ENCODE measurements at places on chromosomes 3 and 15.

DNA sequence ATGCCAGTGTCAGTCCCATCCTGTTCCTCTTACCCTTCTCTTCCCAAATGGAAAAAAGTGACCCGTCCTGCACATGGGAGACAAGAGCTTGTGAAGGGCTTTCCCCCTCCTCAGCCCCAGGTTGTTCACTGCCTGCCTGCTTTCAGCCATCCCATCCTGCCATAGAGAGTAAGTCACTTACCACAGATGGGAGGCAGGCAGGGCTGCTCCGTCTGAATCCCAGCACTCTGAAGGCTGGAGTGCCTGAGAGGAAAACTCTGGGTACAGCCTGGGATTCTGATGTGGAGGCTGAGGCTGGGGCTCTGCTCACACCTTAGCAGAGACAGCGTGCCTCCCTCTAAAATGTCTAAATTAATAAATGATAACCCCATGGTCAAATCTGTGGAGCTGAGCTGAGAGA, 14.8 kb downstream of the CPNE4 start:
- no peak for DNase-seq

DNA sequence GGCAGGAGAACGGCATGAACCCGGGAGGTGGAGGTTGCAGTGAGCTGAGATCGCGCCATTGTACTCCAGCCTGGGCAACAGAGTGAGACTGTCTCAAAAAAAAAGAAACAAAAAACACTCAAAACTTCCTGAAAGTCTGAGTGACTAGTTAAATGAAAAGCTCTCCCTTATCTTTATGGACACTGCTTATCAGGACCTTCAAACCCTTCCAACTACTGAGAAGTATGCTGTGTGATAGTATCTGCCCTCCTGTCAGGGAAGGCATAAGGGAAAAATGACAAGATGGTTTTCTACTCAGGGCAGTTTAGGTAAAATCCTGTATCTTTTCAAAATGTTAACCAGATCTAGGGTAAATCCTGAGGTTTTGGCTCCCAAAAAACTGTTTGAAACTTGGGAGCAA, 21.8 kb downstream of the EMC7 start:
- DNase-seq: no peak

DNA sequence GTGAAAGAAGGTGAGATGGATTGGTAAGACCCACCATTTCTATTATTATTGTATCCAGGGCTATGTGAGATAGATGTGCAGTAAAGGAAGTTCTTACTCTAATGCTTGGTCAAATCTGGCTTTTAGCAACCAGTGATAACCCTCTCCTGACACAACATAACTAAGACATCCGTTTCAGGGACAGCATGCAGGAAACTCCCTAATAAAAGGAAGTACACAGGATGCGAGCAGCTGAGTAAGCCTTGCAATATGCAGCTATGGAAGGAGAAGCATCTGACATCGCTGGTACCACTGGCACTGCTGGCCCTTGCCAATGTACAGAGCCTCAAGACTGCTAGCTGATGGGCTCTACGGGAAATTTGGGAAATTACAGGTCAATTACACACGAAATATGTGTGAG, 662.3 kb downstream of the NR2F2 start:
- no peak for DNase-seq

DNA sequence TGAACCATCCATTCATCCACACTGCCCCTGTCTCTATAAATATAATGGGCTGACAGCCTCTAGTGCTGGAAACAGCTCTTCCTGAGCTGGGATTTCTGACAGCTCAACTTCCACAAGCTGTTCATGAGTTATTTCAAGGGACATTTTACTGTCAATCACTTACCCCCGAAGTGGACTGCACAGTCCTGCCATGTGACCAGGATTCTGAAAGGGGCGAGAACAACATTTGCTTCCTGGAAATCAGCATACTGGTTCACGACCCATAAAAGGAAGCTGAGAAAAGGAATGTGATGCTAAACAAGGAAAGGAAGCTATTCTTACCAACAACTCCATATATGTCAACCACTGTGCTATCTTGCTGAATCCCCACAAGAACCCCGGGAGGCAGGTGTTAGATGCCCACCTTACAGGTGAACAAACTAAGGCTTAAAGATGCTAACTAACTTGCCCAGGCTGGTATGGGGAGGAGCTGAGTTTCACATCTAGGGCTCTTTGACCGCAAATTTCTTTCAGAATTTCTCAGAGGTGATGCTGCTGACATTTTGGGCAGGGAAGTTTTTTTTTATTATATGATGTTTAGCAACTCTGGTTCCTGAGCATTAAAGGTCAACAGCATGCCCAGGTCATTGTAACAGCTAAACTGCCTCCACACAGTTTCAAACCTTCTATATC, 16.5 kb upstream of the REC114 start:
- DNase-seq: no peak

DNA sequence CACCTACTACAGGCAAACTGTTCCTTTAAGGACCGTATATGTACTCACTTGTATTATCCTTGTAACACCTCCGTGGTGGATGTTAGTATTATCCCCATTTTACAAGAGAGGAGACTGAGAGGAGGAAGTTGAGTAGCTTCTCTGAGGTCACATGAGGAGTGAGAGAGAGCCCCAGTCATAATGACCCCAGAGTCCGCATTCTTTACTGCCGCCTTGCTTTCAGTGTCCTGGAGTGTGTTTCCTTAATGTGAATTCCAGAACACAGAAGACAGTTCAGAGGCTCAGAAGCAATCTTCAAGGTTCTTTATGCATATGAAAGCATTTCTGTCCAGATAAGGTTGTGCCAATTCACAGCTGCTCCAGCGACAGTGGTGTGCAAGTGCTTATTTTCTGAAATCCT, 199.2 kb downstream of the CACNA2D3 start:
- DNase-seq: no peak

DNA sequence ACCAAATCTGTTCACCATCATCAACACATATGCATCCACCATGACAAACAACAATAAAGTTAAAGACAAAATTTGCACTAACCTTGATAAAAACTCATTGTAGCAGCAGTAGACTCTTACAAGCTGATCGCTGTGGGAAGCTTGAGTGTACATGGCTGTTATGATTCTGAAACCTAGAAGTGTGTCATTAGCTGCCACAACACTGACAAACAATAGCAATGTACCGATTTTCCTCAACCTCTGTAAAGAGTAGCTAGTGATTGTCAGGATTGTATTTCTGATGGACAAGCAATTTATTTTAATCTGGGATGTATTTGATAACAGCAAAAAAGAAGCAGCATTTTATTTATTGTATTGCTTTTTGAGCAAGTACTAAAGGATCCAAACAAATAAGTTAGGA, 1357.7 kb downstream of the ROBO1 start:
- no peak for DNase-seq

DNA sequence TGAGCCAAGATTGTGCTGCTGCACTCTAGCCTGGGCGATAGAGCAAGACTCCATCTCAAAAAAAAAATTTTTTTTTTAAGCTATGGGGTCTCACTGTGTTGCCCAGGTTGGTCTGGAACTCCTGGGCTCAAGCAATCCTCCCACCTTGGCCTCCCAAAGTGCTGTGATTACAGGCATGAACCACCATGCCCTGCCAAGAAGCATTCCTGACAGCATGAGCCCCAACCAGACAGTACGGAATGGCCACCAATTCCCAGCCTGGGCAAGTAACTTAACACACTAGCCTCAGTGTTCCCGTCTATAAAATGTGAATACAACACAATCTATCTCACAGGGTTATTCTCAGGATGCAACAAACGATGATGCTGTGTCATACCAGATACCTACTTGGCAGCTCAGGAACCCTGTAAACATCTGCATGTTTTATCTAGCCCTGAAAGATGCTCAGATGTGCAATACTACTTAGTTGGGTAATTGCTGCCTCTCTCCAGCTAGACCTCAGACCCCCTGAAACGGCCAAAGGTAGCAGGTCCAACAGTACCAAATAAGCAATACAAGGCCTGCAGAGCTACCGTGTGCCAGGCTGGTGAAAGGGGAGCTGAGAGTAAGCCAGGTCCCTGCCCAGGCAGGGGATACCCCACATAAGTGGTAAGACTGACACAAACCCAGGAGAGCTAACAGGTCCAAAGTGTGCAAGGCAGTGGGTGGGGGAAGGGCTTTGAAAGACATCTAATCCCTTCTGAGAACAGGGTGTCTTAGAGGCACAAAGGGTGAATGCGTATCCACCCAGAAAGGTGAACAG, 1.9 kb downstream of the TKT start:
- DNase-seq: no peak

GRCh38 chr3:148906667-148907066, 41.6 kb downstream of the CPA3 start:
- DNase-seq: no peak

DNA sequence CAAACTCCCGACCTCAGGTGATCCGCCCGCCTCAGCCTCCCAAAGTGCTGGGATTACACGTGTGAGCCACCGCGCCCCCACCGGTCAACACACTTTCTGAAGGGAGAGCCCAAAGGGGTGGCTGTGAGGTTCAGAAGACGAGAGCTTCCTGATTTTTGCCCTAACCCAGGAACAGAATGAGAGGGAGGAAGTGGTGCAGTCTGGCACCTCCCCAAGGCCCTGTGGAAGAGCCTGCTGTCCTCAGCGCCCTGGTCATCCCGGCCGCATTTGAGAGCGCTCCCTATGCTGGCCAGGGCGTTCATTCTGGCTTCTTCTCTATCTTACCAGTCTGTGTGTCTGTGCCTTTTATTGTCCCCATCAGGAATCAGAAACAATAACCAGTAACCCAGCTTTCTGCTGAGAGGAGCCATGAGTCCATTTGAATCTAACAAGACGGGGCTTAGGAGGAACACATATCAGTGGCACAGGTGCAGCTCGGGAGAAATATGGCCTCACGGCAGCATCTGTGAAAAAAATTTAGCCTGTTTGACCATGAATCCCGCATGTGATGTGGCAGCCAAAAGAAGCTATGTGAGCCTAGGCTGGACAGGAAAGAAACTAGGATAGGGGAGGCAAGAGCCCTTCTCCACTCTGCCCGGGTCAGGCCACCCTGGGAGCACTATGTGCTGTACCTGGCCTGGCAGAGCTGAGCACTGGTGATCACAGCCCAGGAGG, 12.9 kb downstream of the BDH1 start:
- DNase-seq: no peak

- no peak for DNase-seq
These were observed 68.7 kb downstream of the AAGAB start for GRCh38 chr15:67185621-67186225.

GRCh38 chr3:4447295-4447999, 19.6 kb downstream of the SUMF1 start:
- DNase-seq: no peak

GRCh38 chr3:99929745-99930139, 112.1 kb downstream of the CMSS1 start:
- DNase-seq: no peak

DNA sequence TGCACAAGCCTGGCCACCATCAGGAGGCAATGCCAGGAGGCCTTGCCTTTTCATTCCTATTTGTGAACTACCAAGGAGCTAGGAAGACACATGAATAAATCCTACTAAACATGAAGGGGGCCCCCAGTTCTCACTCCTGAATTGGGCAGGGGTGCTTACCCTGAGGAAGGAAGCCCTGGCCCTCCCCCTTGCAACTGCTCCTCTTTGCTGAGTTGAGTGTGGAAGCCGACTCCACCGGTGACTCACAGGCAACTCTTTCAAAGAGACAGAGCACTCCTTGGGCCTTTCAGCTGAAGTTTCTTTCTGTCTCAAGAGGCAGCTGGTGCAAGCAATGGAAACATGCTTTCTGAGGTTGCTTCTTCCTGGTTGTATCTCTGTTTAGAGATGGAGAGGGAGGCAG, 1.7 kb downstream of the GABRG3 start:
- no peak for DNase-seq

GRCh38 chr3:18238746-18239331, 186.3 kb downstream of the SATB1 start:
- DNase-seq: no peak

GRCh38 chr3:25661694-25662437, 2.8 kb downstream of the TOP2B start:
- DNase-seq: no peak

DNA sequence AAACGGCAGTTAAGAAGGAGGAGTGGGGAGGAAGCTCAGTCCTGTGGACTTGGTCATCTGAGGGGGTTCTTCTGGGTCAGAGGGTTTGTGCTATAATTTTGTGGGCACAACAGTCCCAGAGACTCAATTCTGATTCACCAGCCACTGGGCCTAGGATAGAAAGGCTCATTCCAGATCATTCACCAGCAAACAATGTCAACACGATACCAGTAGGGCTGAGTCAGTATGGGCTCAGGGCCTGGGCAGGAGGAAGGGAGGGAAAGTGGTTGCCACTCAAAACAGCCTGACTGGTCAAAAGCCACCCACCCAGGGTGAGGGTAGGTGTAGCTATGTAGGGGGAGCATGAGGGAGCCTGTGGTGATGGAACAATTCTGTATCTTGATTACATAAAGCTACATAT, 86.9 kb upstream of the MEX3B start:
- DNase-seq: peak; percentile 60

DNA sequence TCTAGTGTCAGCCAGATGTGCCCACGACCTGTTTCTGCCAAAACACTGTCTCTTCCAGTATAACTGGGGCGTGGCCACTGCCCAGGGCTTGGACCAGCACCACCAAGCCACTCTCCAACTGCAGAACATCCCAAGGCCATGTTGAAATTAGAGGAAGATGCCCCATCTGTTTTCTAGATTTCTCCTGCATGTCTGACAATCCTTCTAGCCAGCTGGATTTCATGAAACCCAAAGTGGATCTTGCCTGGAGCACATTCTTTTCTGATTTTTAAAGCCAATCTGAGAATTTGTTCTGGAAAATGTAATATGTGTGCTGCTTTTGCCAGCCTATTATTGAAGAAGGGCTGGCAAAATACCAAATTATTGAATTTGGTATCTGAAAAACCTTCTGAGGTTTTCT, 182.5 kb downstream of the SLCO3A1 start:
- no peak for DNase-seq

GRCh38 chr15:44566155-44566540, 29.2 kb downstream of the EIF3J start:
- DNase-seq: no peak

GRCh38 chr3:100455841-100456550, 36.4 kb upstream of the TMEM45A start:
- DNase-seq: peak; percentile 37

DNA sequence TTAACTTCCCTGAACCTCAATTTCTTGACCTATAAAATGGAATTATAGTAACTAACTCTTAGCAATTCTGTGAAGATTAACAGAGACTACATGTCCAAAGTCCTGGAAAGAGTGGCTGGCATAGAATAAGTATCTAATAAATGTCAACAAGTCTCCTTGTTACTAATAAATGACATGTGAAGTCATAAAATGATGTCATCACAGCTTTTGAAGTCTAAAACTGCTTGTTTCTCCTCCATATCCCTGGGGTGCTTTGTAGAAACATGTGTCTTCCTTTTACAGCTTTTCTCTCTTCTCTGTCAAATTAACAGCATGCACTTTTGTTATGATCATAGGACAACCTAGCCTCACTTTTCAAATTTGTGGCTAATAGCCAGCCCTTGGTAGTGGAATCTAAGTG, 510.2 kb downstream of the NTRK3 start:
- no peak for DNase-seq

GRCh38 chr3:15638193-15638890, 36.8 kb downstream of the BTD start:
- DNase-seq: no peak

All from AG09309 (cell line).